Stimulated activated CD4-positive, alpha-beta T cell treated with anti-CD3 and anti-CD28 coated beads, Interleukin-1b, Interleukin-23, amount 100 ng/mL, for 24 hours (primary cell): ENCODE measurements at places on chromosomes 1 and 21.

DNA sequence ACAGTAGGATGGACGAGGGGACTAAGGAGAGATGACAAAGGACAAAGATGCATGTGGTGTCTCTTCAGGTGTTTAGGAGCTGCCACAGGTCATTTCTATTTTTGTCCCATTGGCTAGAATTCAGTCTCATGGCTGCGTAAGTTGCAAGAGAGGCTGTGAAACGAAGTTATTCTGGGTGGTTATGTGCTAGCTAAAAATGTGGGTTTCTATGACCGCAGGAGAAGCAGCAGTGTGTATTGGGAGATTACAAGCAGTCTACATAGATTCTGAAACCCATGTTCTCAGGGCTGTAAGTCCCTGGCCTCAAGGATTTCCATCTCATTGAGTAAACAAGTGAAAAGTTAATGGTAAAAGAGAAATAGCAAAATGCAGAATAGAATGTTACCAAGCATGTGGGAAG is 110.7 kb downstream of the SPATA46 start:
- DNase-seq: no peak

- DNase-seq: no peak
Observed at GRCh38 chr1:96510911-96511310, 210.7 kb upstream of the PTBP2 start.

DNA sequence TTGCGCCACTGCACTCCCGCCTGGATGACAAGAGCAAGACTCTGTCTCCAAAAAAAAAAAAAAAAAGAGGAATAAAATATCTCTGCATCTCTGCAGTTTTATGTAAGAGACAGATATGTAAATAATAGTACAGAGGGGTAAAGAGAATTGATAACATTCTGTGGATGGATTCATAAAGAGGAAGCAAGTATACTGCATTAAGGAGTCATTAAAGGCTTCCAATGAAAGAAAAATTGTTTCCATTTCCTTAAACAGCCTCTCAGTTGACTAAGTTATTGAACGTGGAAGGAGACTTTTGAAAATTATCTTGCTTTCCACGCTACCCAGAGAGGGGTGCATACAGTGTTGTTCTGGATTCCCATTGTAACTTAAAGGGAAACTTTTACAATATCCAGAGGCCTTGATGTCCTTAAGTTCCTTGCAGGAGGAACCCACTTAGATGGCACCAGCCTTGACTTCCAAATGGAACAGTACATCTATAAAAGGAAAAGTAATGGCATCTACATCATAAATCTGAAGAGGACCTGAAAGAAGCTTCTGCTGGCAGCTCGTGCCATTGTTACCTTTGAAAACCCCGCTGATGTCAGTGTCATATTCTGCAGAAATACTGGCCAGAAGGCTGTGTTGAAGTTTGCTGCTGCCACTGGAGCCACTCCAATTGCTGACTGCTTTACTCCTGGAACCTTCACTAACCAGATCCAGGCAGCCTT is 13.8 kb downstream of the CEP350 start:
- DNase-seq: no peak

- DNase-seq: no peak
Observed at GRCh38 chr1:29488794-29489311, 252.5 kb downstream of the PTPRU start.

DNA sequence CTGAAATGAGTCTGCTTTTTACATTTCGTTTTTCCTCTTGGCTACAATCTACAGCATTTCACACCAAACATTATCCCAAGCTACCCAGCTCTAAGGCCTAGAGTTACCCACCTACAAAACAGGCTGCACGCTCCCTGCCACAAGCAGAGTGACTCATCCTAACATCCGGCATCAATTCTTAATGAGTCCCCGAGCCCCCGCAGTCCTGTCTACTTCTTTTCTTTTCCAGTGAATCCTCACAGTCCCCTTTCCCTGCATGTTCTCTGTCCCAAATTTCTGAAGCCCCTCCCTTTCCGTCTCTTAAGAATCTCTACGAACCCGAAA is 650 bp downstream of the PCNX2 start:
- DNase-seq: peak; percentile 8

GRCh38 chr1:184385865-184386311 is 941 bp upstream of the C1orf21 start:
- no peak for DNase-seq

DNA sequence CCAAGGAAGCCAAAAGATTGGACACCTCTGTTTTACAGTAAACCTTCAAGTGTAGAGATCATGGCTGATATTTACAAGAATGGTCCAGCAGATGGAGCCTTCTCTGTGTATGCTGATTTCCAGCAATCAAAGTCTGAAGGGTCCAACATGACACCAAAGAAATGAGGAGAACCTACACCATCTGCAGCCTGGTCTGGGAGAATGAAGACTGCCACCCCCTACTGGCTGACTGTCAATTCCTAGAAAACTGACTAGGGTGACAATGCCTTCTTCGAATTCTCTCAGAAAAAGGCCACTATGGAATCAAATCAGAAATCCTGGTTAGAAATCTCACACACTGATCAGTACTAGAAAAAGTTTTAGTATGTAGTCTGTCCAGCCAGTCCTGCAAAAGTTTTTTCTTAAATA is 83.3 kb downstream of the CDC42BPA start:
- DNase-seq: no peak

DNA sequence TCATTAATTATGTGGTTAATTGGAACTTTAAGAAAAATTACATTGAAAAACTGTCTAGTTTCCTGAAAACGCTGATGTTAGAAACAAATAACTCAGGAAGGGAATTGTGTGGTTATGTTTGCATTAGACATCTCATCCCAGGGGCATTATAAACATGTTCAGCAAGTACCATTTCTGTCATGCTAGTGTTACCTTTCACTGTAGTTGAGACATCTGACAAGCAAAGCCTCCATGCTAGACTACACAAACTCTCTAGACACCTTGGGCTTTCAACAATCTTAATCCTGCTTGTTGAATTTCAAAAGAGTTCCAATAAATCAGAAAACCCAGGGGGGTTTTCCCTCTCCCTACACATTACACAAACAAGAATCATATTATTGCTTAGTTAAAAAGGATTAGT is 536.8 kb downstream of the KCNT2 start:
- DNase-seq: no peak

DNA sequence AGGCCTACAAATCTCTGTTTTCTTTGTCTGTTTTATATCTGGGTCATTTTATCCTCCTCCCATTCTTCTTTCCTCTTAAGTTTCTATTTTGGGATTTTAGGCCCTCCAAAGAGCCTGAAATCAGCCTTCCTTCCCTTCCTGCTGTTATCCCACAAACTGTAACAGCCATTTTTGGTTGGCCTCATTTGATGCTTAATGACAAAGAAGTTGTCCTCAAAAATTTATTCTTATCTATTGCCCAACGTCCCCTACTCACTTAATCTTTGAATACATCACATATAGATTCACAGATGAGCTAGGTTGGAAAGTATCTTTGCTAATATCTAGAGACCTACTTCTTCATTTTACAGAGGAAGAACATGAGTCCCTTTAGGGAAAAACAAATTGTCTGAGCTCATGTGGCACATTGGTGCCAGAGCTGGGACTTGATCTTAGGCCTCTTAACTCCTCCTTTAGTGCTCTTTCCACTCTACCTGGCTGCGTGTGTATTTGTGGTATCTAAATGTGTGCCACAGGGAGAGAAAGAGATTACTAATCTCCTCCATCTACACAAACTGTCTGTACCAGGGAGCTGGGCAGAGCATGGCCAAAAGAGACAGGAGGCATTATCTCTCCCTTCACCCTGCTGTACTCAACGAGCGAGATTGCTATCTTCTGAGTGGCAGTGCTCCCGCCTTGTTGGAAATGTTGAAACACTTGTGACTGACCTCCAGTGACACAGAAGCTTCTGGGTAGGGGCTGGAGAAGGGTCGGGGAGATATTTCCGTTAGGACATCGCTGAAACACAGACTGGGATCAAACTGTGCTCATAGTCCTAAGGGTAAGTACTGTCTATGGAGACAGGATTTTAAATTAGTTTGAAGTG is 30.1 kb downstream of the RHEX start:
- DNase-seq: no peak

DNA sequence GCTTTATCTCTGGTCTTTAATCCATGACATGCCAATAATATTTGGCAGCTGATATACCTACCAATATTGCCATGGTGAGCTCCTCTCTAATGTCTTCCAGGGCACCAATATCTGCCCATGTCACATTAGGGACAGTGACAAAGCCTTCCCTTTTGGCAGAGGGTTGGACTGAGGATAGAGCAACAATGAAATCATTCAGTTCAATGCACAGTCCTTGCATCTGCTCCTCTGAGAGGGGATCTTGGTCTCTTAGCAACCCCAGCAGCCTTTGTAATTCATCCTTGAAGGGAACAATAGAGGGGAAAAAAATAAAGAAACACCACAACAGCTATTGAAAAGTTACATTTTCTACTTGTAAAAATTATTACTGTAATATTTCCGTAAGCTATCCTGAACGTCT is 42.3 kb downstream of the NVL start:
- DNase-seq: no peak

DNA sequence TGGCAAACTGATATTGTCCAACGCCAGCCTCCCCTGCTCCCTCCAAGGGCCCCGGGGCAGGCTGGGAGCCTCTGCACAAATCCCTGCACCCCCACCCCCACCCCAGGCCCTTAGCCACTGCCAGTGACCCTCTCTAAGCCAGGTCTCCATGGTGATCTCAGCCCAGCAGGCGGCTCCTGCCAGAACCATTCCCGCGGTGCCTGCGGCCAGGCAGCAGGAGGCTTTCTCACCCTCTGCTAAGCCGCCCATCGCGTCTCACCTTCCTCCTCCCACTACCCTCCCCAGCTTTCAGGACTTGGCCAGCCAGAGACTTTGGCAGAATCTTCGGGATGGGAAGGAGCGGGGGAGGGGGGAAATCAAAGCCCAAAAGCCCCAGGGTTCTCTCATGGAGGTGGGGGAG is 46.8 kb upstream of the WASF2 start:
- no peak for DNase-seq

DNA sequence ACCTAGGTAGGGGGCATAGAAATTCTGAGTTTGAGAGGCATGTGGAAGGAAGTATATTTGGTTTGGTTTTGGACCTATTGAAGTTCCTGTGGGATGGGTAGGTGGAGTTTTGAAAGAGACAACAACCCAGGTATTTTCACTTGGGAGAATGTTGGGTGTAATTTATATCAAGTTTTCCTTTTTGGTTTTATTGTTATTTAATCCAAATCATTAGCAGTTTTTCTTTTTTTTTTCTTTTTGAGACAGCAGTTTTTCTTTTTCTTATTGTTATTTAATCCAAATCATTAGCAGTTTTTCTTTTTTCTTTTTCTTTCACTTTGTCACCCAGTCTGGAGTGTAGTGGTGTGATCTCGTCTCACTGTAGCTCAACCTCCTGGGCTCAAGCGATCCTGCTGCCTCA is 30.1 kb downstream of the RNF11 start:
- DNase-seq: no peak

- DNase-seq: no peak
Observed at GRCh38 chr1:88701275-88701674, 17.2 kb downstream of the PKN2 start.

- peak; percentile 4 for DNase-seq
Observed at GRCh38 chr1:235763962-235764361, 102.7 kb downstream of the LYST start.

DNA sequence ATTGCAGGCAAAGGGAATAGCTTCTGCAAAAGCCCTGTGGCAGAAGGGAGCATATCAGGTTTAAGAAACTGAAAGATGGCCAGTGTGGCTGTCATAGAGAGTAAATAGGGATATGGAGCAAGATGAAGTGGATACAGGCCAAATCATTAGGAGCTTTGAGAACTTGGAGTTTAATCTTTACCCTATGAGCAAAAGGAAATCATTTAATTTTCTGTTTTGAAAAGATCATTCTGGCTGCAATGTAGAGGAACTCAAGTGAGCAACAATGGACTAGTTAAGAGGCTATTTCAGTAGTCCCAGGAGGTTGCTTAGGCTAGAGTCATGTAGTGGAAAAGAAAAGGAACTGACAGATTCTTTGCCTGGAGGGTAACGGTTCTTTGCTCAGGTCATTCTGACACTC is 47.2 kb downstream of the RAP1A start:
- DNase-seq: no peak

DNA sequence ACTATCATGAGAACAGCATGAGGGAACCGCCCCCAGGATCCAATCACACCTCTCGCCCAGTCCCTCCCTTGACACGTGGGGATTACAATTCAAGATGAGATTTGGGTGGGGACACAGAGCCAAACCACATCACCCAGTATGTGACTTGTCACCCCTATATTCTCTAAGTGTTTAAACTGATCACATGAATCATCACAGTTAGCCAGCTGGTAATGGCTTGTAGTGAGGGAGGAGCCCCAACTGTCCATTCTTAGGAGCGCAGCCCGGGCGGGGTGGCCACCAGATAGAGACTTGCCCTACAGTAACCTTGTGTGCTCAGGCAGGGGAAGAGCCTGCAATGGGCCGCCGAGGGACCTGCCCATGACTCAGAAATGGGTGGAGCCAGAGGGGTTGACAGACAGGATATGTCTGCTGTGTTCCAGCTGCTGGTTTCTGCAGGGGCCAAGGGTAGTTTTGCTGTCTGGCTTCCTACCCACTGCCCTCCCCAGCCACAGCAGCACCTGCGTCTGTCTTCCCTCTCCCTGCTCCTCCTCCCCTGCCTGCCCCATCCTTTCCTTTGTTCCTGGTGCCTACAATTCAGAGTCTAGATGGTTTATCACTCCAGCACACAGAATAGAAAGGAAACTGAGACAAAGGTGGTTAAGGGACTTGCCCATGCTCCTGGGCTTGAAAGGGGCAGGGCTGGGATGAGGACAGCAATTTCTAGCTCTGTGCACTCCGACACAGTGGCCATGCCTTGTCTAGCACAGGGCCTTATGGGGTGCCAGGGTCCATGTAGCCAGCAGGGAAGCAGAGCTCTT is 9.2 kb downstream of the ABCG1 start:
- peak; percentile 81 for DNase-seq

DNA sequence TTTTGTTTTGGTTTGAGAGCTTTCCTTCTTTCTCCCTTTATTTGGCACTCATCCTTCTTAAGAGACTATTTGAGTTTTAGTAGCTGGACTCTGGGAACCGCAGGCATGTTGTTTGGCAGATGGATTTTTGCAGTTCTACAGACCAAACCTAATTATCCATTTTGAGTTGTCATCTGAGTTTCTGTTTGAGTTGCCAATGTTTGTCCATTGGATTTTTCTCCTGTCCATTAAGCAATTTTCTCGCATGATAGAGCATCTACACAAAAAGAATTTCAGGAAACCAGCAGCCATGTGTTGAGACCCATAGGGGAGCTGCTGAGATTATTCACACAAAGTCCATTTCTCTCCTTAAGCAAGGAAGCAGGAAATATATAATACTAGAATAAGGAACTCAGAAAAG is 17.2 kb upstream of the CXADR start:
- DNase-seq: no peak

GRCh38 chr1:181392133-181392532 is 91.2 kb upstream of the CACNA1E start:
- DNase-seq: no peak

- no peak for DNase-seq
Observed at GRCh38 chr1:30371179-30371788, 352.1 kb downstream of the MATN1 start.

DNA sequence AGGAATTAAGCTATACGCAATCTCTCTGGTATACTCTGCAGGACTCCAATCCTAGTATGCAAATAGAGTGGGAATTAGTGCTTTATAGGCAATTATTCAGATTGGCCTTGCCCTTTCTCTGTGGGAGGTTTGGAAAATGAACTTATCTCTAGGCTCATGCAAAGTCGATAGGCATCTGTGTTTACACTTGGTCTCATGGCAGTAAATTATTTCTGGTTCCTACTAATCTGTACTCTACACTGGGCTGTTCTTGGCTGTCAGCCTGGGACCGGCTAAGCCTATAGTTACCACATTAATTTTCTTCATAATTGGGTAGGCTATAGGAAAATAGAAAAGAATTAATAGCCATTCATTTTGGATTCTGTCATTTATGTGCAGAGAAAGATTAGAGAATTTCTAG is 544.6 kb downstream of the AMY1C start:
- no peak for DNase-seq

GRCh38 chr21:23955135-23955843 is 1652.0 kb downstream of the MRPL39 start:
- no peak for DNase-seq
